Activated CD4-positive, alpha-beta T cell treated with anti-CD3 and anti-CD28 coated beads for 4 hours (primary cell): ENCODE measurements at places on chromosomes 7 and 10.

DNA sequence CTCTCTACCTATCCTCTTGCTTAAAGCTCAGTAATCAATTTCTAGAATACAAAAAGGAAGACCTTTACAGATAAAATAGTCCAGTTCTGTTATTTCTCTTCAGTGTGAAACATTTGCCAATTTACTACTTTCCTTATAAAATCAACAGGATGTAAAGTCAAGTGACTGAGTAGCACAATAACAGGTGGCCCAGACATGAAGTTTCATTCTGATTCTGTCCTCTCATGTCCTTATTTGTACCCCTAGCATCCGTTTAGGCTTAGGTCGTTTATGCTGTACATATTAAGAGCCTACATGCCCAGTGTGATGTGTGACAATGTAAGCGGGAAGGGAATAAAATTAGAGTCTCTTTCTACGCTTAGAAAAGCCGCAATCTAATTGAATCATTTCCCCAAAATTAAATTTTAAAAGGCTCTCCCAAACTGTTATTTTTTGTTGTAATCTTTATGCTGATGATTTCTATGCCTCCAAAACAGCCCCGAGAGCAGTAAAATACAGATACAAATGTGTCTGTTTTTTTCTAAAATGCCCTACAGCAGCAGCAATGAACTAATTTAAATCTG is 29.1 kb downstream of the EPC1 start:
- no peak for DNase-seq

GRCh38 chr7:137681657-137682562 is 164.9 kb downstream of the DGKI start:
- DNase-seq = no peak

DNA sequence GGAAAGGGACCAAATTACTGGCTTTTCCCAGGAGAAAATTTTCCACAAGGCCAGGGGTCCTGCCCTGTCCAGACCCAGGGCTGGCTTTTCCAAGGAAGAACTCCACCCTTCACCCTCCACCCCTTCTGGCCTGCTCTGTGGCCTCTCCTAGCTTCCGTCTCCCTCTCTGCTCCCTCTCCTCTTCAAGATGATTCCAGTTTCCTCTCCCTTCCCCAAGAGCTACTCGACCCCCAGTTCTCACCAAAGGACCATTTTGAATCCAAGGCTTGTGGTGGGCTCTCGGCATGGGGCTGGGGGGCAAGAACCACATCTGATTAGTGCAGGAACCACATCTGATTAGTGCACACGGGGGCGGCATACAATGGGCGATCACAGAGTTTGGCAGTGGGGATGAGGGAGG is 7.7 kb downstream of the CHAT start:
- DNase-seq = no peak

DNA sequence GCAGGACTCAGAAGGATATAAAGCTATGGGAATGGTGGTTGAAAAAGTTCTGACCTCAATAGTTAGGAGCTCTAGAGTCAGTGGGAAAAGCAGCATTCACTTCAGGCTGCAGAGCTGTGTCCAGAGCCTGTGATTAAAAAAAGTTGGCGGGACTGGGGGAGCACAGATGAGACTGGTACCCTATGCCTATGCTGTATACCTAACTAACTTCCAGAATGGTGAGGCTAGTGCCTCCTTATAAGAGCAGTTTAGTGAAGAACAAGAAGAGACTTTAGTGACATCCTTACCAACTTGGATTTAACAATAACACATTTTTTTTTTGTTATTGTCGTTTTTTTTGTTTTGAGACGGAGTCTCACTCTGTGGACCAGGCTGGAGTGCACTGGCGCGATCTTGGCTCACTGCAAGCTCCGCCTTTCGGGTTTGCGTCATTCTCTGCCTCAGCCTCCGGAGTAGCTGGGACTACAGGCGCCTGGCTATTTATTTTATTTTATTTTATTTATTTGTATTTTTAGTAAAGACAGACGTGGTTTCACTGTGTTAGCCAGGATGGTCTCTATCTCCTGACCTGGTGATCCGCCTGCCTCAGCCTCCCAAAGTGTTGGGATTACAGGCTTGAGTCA is 6.6 kb upstream of the ZNF282 start:
- no peak for DNase-seq

DNA sequence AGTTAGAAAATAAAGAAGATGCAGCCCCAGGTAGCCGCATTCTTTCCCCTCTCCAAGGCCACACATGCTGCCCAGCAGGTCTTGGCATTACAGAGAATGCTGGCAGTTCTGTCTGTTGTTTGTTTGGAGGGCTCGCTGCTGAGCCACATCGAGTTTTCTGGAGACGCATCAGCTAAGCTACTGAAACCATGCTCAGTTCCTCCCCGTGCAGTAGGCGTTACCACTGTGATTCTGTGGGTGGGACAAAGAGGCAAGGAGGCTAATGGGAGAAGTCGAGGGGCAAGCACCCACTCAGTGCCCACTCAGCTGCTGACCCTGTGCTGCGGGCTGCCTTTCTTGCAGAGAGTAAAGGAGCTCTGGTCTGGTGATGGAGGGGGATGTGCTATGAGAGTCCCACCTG is 15.5 kb upstream of the GTPBP4 start:
- DNase-seq = no peak
